ENCODE measurements at places on chromosomes 16 and 17.

DNA sequence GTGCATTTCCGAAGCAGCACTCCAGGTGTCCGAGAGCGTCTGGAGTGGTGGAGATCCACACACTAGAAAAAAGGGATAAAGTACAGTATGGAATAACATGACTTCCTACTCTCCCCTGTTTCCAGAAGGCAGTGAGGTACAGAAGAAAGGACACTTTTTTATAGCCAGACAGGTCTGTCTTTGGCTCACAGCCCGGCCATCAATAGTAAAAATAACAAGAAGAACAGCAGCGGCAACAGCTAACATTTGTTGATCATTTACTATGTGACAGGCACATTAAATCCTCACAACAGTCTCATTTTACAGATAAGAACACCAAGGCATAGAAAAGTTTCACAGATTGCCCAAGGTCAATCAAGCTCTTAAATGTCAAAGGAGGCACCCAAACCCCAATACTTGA is 16.2 kb downstream of the DYNLRB2 start:
- no peak for DNase-seq

DNA sequence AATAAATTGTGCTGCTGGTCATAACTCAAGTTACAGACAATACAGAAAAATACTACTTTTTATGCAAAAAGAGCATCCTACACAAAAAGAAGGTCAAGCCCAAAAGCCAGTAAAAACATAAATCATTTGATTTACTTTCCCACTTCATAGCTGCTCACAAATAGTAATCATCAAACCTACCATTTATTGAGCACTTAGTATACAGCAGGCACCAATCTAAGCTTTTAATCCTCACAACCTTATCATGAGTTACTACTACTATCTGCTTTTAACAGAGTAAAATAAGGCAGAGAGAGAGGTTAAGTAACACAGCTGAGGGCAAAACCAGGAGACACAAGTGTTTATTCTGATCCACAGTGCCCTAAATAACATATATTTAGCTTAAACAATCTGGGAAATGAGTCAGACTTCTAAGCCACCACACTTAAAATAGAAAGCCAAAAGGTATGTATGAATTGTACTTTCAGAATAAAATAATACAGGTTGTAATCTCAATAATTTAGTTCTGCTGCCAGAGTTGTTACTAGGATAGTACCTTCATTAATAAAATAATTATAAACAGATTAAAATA is 1.7 kb upstream of the AARS1 start:
- DNase-seq, result no peak

GRCh38 chr16:49684696-49685095 is 171.2 kb downstream of the ZNF423 start:
- DNase-seq, result no peak

- DNase-seq, result no peak
Measured at GRCh38 chr17:43909537-43910231, 2.3 kb upstream of the MPP2 start.

GRCh38 chr16:6484081-6484480 is 848.6 kb upstream of the RBFOX1 start:
- DNase-seq, result no peak

GRCh38 chr17:73491648-73492047 is 152.6 kb downstream of the SDK2 start:
- no peak for DNase-seq

GRCh38 chr16:57092786-57093411 is 516 bp downstream of the CPNE2 start:
- peak; percentile 72 for DNase-seq

GRCh38 chr17:58252141-58252540 is 13.8 kb downstream of the LPO start:
- peak; percentile 56 for DNase-seq

GRCh38 chr17:75854101-75854748 is 910 bp downstream of the WBP2 start:
- peak; percentile 90 for DNase-seq

DNA sequence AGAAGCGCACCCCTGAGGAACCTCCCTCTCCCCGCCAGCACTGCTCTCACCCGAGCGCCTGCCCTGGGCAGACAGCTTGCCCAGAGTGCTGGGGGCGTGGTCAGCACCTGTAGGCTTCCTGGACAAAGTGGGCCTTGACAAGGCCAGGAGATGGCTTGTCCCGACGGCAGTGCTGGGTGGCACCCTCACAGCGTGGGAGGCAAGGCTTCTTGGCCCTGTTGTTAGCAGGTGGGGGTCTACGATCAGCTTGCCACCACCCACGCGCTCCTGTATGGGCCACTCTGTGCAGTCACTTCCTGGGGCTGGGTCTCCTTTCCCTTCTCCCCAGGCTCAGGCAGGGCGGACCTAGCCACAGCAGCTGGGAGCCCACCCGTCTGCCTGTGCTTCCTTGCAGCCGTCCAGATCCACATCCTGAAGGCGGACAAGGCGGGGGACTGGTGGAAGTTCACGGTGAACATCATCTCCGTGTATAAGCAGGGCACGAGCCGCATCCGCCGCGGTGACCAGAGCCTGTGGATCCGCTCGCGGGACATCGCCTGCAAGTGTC is 218.0 kb downstream of the NTN1 start:
- no peak for DNase-seq

DNA sequence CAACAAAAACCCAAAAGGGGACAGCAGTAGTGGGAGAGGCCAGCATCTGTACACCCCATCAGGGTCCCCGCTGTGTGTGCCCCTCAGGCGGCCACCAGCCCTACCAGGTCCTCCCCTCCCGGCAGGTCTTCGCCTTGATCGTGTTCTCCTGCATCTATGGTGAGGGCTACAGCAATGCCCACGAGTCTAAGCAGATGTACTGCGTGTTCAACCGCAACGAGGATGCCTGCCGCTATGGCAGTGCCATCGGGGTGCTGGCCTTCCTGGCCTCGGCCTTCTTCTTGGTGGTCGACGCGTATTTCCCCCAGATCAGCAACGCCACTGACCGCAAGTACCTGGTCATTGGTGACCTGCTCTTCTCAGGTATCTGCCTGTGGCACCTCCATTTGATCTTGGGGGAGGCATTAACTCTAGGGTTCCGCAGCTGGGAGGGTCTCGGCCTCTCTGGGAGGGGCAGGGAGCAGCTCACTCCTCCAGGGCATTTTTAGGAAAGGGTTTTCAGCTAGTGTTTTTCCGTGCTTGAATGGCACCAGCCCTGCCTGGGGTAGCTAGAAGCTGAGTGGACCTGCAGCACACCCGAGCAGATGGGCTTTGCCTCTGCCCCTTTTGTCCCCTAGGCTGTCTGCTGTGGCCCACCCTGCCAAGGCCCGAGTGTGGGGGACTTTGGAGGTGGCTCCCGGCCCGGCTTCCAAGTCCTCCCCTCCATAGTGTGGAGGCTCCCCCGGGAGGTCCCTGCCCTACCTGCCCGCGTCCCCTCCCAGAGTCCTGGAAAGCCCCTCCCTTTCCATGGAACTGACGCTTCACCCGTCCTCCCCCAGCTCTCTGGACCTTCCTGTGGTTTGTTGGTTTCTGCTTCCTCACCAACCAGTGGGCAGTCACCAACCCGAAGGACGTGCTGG is 2.6 kb downstream of the SYNGR2 start:
- DNase-seq, result peak; percentile 58

GRCh38 chr17:49210158-49211029 is at the start of the genes ABI3 and GNGT2:
ABI3 (plus strand) TSS chr17:49210707; CDS start chr17:49210725, 18 bp downstream.
GNGT2 (minus strand) TSS chr17:49210574; CDS start chr17:49207422, 3,152 bp downstream.
- DNase-seq, result peak; percentile 92

GRCh38 chr17:4881761-4882555 is 17.4 kb upstream of the C17orf107 start:
- peak; percentile 90 for DNase-seq

DNA sequence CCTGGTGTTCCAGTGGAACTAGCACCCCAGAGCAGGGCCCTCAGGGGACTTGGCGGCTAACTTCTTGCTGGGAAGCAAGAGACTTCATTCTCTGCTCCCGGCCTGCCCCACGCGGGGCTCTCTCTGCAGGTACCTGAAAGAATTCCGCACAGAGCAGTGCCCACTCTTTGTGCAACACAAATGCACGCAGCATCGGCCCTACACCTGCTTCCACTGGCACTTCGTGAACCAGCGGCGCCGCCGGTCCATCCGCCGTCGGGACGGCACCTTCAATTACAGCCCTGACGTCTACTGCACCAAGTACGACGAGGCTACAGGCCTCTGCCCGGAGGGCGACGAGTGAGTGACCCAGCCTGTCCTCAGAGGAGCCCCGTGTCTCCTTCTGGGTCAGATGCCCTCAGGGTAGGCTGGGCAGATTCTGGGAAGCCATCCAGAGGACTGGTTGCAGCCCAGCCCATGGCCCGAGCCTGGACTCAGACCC is 25.1 kb downstream of the UNK start:
- DNase-seq, result no peak

- DNase-seq, result no peak
Measured at GRCh38 chr17:9842057-9842758, 16.5 kb downstream of the GLP2R start.

- peak; percentile 96 for DNase-seq
Measured at GRCh38 chr17:41919165-41919817, 540 bp upstream of the ACLY start.
